Umbilical cord (tissue), 2 donors: ENCODE measurements at places on chromosomes 16 and 17.

DNA sequence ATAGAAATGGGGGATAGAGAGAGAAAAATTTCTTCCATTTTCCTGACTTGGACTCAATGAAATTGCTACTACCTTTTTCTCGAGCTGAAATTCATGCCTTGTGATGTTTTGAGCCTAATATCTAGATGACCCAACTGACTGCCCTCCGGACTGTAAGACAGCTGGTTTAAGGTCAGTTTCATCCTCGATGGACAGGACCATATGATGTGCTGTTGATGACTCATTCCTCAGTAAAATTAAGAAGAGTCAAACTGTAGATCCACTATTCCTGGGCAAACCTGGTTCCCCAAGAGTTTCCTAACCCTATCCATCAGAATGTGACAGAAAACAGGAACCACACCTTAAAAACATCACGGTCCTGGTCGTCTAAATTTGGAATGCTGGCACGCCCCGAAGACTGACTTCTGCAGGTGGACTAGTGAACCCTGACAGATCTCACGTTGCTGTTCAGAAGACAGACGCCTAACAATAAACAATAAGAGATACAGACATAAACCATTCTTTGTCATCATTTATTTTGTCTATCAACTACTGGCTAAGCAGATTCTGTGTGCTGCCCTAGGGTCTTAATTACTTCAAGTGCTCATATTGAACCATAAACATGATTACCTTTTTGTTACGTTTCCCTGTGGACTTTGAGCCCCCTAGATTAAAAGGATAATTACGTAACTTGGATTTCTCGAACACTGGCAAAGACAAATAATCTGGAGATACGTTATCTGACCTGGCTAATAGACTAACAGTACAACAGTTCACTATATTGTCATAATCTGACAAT is 45.1 kb upstream of the NOS2 start:
- no peak for DNase-seq

DNA sequence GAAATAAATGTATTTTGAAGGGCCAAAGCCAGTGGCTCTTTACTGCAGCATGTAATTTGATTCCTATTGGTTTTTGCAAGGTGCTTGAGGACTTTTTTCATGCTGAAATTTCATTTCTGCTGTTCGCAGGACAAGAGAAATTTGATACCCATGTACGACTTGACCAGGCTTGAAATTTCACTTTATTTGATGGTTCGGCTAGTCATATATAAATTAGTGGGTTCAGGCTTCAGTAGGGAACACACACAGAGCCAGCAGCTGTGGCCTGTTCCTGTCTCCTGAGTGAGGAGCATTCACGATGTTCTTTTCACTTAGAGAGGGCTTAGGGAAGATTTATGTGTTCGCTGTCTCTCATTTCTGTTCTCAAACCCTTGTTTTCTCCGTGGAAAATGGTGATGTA is 258.4 kb upstream of the CACNG5 start:
- no peak for DNase-seq

DNA sequence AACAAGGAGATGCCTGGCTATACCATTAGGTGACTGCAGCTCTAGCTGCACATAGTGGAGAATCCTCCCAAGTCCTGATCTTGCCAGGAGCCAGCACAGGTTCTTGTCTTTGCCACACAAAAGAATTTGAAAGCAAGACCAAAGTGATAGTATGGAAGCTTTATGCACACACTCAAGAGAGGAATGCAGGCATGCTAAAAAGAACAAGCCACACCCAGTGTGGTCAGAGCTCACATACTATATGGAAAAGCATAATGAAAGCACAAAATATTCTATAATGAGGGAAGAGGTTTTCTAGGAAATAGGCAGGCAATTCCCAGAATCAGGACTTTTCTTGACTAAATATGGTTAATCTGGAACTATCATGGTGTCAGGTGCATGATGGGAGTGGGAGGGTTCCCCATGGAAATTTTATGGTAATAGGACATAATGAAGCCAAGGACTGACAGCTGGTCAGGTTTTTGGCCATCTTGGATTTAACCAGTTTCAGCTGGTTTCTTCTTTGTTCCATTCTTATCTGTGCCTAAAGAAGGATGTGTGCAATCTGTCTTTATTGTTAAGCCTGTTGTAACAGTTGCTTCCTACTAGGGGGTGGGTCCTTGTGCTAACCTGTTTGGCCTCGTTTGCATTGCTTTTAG is 171.6 kb downstream of the ZNF18 start:
- no peak for DNase-seq

GRCh38 chr16:47320546-47321310 is 140.1 kb downstream of the ITFG1 start:
- DNase-seq = no peak

DNA sequence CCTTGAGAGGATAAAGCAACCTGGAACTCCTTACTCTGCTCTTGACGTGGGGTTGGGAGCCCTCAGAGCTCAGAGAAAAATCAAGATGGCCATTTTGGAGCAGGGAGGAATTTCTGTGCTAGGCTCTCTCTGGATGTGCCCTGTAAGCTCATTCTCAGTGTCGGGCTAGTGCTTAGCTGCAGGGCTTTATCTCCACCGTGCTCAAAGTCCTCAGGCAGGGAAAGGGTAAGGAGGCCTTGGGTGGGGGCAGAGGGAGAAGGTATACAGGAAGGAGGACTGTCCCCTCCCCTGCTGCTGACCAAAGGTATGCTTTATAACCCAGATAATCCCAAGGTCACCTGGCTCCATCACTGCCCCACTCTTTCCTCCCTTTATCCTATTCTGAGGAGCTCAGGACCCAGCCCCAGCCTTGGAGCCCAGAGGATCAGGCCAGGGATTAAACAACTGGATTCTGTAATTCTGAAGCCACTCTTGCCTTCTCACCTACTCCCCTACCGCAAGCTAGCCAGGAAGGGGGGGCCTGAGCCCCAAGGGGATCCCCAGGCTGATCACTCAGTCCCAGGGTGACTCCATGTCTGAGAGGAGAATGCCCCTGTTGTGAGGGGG is 1.1 kb downstream of the DHRS11 start:
- DNase-seq = no peak

DNA sequence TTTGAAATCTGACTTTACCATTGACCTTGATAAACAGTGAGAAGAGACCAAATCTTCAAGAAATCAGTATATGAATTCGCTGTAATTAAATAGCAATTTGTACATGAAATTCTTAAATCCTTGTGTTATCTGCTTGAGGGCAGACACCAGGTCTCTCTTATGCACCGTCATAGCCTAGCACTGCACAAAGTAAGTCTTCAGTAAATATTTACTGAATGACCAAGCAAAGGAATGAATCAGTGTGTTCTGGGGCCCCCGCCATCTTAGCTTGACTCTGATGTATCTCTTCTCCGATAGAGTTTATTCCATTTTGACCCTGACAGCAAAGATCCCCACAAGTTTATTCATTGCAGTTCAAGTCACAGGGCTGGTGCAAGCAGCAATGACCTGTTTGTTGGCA is 328.0 kb downstream of the TMEM114 start:
- no peak for DNase-seq

GRCh38 chr17:8189041-8189710 is 804 bp downstream of the BORCS6 start:
- DNase-seq = no peak

DNA sequence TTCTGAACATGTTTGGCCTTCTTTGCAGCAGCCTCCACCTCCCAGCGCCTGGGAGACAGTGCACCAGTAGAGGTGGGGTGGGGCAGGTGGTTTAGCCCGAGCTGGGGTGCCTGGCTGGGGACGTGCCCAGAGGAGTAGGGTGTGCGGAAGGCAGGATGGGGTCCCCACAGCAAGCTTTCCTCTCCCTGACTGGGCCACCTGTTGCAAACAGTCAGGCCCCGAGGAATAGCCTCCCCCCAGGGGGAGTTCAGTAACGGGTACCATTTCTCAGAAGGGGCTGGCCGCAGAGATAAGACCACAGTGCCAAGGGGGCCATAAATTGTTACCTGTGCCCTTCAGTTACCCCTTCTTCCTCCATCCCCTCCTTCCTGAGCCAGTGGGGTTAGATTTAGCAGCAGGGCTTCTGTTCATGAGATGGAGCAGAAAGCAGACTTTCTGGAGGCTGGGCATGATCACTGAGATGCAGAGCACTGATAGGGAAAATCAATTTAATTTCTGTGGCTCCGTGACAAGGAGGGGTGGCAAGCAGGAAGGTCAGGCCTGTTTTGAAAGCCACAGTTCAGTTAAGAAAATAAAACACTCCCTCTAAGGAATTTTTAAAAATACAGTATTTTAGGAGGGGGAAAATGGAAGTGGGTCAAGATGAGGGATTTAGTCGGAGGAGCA is 181.9 kb downstream of the MSI2 start:
- DNase-seq = no peak

- DNase-seq = no peak
Measured at GRCh38 chr16:11677451-11677951, 9.2 kb downstream of the SNN start.

GRCh38 chr16:53872248-53873221 is 168.6 kb downstream of the FTO start:
- DNase-seq = no peak

DNA sequence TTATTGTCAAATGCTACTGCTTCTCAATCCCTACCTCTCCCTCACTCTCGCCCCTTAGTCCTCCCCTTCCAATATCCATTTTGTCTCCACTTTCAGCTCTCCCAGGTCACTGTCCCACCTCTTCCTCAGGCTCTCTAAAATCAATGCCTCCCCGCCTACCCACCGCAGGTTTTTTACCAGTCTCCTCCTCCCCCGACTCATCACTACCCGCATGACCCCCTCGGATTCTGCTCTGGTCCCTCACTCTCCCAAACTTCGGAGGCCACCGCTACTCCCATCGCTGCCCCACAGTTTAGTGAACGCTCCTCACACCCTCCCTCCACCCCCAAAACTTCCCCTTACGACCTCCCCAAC is 513 bp downstream of the CRLF3 start:
- DNase-seq = no peak

DNA sequence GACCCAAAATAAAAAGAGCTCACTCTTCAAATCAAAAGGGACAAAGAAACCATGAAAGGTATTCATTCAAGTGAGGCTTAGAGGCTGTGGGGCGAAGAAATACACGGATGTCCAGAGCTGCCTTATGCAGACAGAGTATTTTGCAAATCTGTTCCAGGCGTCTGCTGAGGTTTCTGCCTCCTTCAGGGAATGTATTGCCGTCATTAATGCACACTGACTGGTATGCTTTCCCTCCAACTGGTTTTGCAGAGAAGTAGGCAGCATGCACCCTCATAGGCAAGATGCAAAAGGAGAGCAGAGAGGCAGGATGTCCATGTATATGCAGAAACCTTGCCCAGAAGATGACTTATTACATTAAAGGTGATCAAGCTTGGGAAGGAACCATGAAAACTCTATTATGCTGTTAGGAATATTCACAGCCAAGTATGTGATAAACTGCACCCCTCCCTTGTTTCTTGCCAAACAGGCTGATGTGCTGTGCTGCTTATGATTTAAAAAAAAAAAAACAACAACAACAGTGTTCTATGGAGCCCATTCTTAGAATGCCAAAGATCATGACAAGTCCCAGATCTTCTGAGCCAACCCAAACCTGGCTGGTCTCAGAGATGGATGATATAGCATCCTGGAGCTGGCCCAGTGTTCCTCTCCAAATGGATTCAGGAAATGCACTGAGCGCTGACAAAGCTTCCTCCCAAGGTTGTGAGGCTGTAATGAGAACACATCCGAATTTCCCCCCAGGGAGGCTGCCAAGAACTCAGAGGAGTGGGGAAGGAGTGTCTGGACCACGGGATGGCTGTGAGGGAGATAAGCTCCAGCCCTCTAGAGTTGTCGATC is 77.6 kb upstream of the HLF start:
- peak; percentile 53 for DNase-seq

DNA sequence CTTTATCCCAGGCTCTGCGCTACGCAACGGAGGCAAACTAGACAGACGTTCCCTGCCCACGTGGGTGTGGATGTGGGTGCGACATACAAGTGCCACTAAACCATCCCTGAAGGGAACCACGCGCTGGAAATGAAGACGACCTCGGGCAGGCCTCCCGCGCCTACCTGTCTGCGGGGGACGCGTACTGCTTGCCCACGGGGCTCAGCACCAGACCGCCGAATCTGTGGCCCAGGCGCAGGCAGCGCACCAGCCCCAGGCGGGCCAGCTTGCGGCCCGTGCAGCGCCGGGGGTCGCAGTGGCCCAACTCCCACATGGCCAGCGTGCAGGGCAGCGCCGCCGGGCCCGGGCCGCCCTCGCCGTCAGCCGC is 480 bp downstream of the TSR3 start:
- DNase-seq = no peak

DNA sequence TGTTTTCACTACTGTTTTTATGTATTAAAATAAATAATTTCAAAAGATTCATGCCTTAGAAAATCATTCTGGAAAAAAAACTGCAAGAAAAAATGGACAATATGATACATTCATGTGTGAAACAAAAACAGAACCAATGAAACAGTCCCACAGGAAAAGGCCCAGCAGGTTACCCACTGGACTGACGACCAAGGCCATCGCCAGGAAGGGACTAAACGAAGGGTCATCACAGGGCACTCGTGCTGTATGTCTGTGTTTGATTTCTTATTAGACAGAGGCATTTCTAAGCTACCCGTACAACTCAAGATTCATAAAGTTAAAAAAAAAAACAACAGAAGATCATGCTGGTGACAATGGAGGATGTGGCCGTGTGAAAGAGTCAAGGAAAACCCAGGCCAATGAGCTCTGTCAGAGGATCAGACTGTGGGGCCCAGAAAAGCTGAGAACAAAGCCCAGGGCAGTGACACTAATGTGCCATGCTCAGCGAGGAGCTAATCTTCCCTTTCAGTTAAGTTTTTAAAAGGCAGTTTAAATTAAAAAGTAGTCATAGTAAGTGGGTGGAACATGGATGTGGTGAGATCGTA is 31.8 kb downstream of the NSMCE1 start:
- no peak for DNase-seq

DNA sequence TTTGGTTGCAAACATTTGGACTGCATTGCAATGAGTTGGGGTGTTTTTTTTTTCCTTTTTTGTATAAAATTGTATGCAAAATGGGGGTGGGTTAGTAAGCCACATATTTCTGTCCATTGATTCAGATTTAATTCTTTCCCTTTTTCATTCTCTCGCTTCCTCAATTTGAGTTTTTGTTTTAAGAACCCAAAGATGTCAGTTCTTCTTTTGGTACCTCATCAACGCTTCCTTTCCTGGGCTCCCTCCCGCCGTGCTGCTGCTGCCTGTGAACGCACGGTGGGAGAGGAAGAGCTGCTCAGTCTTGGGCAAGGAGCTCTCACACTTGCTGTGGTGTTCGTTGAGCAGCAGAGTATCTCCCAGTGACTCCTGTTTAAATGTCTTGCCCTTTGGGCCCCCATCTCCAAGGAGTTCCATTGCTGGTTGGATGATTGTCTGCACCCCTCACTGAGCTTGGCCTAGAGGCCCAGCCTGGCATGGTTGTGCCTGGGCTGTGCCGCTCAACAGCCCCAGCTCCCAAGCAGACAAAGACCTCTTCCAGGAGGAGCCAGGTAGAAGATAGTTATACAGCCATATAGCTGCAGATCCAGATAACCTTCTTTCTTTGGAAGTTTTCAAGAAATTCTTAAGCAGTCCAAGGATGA is 13.6 kb downstream of the UBFD1 start:
- DNase-seq = no peak

GRCh38 chr17:73546770-73547536 is 97.3 kb downstream of the SDK2 start:
- peak; percentile 60 for DNase-seq

GRCh38 chr17:80246726-80247125 is 13.9 kb upstream of the RNF213 start:
- no peak for DNase-seq
